ENCODE measurements at places on chromosomes 11 and 22.
A peak's percentile ranks its signal among the peaks of the same experiment; 100 is the strongest.

- DNase-seq: no peak
Measured at GRCh38 chr11:123308077-123308476, 113.0 kb upstream of the CLMP start.

DNA sequence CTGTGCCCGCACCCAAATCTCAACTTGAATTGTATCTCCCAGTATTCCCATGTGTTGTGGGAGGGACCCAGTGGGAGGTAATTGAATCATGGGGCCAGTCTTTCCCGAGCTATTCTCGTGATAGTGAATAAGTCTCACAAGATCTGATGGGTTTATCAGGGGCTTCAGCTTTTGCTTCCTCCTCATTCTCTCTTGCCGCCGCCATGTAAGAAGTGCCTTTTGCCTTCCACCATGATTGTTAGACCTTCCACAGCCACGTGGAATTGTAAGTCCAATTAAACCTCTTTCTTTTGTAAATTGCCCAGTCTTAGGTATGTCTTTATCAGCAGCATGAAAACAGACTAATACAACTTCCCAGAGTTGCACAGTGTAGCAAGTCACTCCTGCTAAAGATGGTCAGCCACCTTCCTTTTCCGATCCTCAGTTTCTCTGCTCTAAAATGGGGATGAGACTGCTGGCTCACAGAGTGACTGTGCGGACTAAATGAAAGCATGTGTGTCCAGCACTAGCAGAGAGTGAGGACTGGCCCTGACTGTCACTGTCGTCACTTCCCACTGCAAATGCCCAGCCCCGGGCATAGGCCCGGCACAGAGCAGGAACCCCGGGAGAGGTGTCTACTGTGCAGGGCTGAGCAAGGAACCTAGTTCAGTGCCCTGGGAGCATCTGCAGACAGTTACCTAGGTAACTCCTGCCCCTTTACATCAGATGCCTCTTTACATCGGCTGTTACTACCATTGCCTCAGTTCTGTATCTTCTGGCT is 9.5 kb downstream of the TSKU start:
- no peak for DNase-seq

DNA sequence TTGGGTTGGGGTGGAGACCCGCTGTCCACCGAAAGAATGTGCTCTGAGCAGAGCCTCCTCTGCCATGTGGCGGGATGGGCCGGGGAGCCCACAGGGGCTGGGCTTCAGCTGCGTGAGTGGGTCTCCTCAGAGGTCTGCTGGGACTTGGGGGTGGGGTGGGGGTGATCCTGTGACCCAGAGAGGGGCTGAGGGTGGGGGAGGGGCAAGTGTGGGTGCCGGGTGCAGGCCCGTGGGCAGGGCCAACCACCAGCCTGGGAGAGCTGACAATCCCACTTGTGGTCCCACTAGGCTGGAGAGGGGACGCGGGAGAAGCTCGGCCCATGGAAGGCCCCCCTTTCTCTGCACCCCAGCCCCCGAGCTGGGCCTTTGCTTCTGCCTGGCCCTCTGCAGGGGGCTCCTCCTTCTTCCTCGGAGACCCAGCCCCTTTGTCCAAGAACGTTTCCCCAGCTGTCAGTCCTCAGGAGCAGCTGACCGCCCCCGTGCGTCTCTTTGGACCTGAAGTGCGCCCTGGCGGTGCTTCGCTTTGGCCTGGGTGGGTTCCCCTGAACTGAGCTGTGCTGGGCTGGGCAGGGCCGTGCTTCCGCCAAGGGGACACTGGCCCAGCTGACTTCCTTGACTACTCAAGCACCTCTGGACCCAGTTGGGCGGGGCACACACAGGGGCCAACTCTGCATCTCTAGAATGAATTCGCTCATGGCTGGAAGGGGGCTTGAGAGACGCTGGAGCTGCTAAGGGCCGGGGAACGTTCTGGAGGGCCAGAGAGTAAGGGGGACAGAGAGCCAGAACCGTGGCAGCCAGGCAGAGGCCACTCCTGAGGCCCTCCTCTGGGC is 30.2 kb downstream of the OSBPL5 start:
- no peak for DNase-seq

- DNase-seq: no peak
Measured at GRCh38 chr11:88521799-88522201, 184.3 kb upstream of the CTSC start.

DNA sequence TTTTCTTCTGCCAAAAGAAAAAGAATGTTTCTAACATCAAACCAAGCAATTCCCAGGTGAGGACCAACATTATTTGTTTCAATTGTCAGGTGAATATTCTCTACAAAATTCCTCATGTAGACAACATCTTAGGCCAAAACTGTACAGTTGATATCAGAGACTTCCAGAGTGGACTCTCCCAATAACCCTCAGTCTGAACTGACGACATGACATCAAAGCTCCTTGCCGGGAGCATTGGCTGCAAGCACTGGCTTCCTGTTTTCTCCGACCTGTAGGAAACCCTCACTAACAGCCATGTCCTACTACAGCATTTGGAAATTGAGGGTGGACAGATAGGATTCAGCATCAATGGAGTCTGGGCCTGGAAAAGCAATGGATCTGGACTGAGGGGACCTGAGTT is 30.5 kb upstream of the MRGPRX1 start:
- no peak for DNase-seq

- DNase-seq: no peak
Measured at GRCh38 chr11:43071338-43071737, 240.5 kb upstream of the API5 start.

- DNase-seq: no peak
Measured at GRCh38 chr22:33337524-33337923, 279.3 kb upstream of the SYN3 start.

- no peak for DNase-seq
Measured at GRCh38 chr11:11871991-11872401, 30.2 kb downstream of the USP47 start.

DNA sequence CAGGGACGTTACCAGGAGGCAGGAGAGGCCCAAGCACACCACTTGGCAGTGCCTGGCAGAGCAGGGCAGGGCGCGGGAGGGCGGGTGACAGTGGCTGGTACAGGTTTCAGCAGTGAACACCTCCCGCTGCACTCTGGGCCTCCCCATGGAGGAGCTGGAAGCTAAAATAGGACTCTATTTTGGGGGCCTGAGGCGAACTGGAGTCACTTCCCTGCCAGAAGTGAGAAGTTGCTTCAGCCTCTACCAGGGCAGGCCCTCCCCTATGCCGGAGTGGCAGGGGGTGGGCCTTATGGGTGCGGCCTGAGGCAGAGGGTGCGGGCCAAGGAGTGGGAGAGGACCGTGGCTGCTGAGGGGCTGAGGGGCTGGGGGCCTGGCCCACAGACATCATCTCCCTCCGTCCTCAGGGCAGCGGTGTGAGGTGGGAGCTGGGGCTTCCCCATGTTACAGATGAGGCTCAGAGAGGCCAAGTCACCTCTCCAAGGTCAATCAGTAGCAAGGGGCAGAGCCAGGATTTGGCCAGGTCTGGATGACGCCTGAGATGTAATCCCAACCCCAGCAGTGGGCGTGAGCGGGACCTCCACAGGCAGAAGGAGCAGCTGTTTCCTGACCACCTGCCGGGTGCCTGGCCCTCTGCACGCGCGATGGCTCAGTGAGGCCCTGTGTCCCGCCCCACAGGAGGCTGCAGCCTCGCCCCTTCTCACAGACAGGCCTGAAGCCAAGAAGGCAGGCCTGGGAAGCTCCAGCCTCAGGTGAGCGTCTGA is 39.3 kb downstream of the KCNJ4 start:
- peak; percentile 31 for DNase-seq

DNA sequence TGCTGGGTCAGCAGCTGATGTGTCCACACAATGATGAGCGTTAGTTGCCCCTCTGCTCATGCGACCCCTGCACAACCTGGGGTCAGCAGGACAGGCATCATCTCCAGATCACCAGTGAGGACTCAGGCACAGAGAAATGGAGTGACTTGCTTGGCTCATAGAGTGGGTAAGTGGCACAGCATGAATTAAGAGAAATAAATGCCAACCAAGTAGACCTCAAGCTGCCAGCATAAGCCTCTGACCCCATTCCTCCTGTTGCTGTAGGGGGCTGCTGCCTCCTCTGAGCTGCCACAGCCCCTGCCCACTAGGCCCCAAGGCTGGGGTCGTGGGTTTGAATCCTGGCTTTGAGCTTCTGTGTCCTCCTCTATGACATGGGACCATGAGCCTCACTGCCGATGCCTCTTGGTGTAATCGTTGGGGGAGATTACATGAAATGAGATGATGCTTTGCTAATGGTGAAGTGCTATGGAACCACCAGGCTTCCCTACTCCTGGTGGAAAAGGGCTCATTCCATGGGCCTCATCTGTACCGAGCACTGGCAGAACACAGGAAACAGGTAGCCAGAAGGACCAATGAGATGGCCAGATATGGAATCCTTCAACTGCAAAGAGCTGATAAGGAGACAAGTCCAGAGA is 33.6 kb downstream of the LRRC32 start:
- DNase-seq: no peak

DNA sequence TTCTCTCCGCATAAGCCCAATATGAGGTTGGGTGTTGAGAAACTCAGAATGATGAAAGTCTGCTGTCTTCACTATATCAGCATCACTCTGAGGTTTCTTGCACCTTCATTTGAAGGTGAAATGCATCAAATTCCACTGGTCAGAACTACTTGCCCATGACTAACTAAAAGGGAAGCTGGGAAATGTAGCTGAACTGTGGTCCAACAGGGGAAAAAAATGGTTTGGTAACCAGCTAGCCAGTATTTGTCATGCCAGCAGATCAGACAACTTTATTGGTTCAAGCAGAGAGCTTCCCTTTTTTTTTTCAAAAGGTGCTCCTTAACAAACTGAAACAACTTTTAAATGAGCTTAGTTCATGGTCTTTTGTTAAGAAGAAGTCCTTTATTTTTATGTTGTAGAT is 14.2 kb upstream of the PIK3C2A start:
- DNase-seq: peak; percentile 53

GRCh38 chr11:61162092-61162941 is 1.1 kb upstream of the VPS37C start:
- peak; percentile 92 for DNase-seq

DNA sequence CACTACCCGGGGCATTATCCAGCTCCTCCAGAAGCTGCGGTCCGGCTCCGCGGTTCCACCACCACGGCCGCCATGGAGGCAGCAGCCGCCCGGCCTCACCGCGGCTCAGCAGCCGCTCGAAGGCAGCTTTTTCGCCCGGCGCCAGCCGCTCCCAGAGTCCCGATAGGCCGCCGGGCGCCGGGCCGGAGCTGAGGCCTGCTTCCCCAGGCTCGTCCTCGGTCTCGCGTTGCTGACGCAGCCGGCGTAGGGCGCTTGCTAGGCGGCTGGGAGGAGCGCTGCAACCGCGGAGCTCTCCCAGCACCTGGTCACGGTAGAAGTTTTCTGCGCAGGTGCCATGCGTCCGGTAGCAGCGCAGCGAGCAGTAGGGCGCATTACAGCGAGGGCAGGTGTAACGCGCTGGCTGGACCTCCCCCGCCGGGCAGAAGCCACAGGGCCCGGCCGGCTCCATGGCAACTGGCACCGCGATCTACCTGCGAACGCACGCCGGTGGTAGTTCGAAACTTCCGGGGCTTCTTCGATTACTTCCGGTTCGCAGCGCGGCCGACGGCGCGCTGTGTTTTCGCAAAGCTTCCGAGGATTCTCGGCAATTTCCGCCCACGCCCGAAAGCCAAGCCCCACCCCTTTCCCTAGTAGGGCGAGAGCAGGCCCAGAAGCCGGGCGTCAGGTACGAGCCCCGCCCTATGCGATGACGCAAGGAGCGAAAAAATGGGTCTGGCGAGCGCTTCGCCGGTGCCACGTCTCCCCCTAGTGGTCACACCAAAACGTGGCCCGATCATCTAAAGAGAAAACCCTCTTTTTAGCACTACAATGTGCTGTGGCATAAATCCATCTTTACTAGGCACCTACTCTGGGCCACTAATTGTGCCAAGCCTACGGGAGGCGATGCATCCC is at the start of gene ZNHIT2:
Gene ZNHIT2 (minus strand): TSS at position 496 of the 891 bp plus-strand sequence. CDS start 48 bp downstream, at position 448.
- peak; percentile 100 for DNase-seq

DNA sequence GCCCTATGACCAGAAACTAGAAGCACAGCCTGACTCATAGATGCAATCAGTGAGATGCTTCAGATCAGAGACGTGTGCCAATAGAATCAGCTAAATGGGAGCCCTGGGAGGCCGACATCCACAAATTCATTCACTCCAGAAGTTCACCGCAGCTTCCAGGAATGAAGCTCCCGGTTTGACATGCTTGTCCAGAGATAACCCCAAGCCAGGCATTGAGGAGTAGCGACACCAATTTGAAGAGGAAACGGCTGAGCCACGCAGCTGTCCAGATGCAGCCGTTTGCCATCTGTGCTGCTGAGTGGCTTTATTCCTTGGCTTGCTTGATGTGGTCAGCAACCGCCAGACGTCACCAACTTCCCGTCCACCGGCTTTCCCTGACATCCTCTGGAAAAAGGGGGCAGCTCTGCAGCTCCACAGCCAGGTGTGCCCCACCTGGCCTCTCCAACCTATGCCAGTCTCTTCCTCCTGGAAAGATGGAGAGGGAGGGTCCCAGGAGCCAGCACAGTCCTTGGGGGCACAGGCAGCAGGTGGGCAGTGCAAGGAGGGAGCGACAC is 123.9 kb upstream of the OPCML start:
- DNase-seq: no peak

Measured in inflammatory macrophage (primary cell).